T-cell (primary cell): ENCODE measurements at places on chromosomes 12 and 14.

GRCh38 chr14:68147303-68147702 lies 327.7 kb downstream of the RAD51B start:
- DNase-seq = no peak

DNA sequence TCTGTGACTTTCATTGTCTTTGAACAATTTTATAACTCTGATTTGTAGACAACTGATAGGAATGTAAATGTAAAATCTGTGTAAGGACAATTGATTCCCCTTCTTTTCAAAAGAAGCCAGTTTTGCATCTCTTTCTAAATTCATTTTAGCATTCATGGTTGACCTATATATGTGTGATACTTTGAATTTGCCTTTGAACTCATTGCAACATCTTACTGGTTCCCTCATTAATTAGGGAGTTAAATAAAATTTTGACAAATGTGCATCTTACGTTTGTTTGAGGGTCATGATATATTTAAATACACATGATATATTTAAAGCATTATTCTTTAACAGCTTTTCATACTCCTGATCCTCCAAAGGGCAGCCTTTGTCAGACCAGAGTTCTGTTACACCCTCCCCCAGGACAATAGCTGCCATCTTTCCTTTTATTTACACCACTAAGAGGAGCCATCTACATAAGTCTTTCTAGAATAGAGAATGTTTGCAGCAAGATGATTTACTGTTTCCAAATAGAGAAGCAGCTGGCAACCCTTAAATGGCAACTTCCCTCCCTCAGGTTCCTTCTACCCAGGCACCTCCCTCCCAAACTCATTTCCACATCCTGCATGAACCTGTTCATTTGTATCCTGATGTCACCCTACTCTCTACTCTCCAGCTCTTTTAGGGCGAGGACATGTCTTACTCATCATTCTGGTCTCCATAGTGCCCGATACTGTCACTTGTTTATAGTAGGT lies 40.2 kb upstream of the APPL2 start:
- no peak for DNase-seq

GRCh38 chr14:90388982-90389381 lies 7.8 kb upstream of the CALM1 start:
- no peak for DNase-seq

GRCh38 chr12:109808876-109809646 lies 24.1 kb downstream of the TRPV4 start:
- no peak for DNase-seq

DNA sequence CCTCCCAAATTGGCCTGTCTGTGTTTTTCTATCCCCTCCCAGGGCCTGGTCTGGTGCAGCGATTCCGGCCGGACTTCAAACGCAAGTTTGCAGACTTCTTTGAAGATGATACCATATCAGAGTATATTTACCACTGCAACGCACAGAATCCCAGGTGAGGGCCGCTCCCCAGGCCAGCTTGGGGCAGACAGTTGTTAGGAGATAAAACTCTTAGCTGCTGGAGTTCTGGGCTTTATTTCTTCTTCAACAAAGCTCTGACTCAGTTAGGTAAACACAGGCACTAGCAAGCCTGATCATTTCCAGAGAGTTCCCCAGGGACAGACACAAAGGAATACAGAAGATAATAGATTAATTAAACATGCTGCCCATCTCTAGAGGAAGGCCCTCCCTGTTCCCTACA lies 8.3 kb downstream of the ABHD4 start:
- DNase-seq = no peak

DNA sequence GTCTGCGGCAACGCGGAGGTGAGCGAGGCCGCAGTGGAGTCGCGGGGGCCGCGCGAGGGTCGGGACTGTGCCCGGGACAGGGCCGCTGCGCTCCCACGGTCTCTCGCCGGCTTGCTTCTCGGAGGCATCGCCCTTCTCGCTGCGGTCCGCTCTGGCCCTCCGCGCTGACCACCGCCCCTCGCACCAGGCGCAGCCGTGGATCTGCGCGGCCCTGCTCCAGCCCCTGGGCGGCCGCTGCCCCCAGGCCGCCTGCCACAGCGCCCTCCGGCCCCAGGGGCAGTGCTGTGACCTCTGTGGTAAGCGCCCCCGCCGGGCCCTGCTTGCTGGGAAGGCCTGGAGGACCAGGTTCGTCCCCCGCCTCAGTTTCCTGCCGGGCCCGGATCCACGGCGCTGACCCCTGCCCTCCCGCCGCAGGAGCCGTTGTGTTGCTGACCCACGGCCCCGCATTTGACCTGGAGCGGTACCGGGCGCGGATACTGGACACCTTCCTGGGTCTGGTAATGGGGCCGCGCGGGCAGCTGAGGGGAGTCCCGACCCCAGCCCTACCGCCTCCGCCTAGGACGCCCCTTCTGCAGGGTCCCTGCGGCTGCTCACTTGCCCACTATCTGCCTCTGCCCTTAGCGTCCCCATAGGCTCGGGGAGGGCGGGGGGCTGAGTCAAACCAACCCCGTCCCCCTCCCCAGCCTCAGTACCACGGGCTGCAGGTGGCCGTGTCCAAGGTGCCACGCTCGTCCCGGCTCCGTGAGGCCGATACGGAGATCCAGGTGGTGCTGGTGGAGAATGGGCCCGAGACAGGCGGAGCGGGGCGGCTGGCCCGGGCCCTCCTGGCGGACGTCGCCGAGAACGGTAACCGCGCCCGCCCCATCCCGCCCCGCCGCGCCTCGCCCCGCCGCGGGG lies 7.0 kb downstream of the AMN start:
- no peak for DNase-seq

- no peak for DNase-seq
These were observed 321.2 kb downstream of the ADGRD1 start for GRCh38 chr12:131274906-131275305.

DNA sequence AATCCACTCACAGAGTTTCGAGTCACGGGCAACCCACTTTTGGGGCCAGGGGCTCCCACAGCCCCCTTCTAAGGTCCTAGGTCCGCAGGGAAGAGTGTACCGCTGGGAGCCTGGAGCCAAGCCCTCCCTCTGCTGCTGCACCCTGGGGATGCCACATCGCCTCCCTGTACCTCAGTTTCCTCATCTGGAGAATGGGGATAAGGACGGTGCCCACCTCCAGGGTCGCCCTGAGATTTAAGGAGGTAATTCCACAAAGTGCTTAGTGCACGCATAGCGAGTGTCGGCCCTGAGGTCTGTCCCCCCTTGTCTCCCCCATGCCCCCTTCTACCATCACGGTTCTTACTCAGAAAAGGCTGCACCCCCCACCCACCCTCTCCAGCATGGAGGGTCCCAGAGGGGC lies 35.5 kb downstream of the NCOR2 start:
- DNase-seq = no peak

- no peak for DNase-seq
These were observed 209.8 kb upstream of the NUDT4 start for GRCh38 chr12:93167841-93168492.

DNA sequence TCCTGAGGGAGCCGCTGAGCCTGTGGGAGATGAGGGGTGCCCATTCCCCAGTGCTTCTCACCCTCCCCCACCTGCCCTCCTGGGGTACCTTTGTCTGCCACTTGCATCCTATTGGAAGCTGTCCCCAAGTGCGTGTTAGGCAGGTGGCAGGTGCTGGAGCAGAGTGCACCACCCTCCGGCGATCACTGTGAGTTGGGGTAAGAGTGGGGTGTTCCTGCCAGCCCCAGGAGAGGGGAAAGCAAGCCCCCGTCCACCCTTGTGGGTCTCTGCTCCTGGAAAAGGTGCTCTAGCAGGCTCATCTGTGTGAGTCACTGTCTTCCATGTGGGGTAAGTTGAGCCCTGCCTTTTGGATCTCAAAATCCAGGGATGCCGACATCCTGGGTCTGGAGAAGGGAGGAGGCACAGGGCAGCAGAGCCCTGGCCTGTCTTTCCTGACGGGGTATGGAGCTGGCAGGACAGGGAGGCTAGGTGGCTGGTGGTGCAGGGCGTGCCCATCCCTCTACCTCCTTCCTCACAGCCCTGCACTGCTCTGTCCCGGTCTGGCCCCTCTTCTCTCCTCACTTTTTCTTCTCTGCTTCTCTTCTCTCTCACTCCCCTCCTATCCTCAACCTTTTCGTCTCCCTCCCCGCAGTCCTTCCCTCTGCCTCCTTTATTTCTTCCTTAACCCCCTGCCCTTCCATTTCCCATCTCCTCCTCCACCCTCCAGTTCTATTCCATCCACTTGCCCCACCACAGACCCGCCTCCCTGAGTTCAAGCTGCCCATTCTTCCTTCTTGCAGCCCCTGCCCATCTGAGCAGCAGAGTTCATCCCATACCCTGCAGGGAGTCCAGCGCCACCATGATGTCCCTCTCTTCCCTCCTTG lies 20.1 kb upstream of the KRT7 start:
- no peak for DNase-seq

DNA sequence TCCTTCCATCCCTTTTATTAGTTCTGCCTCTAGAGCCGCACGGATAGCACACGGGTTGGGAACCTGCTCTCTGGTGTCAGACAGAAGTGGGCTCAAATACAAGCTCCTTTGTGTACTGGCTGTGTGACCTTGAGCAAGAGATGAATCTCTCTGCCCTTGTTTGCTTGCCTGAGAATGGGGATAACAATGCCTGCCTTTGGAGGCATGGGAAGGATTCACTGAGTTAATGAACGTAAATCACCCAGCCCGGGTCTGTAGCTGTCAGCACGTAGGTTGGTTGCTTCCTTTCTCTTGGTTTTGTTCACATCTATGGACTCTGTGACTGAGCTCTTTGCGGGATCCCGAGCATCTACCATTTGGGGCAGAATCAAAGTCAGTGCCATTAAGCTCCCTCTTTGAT lies 79.3 kb upstream of the NRXN3 start:
- DNase-seq = no peak

DNA sequence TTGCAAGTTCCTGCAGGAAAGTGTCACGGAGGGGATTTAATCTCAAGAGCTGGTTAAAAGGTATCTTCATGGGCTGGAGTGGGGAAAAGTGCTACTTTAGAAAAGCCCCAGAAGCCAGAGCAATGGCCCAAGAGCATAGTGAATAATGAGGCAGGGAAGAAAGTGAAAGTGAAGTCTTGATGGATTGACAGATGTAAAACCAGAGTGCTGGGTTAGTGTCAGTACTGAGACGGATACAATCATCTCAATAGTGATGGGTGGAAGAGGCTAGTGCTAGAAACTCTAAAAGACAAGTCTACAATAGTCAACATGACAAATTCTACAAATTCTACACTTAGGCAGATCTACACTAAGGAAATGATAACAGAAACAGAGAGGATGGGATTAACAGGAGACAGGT lies 68.1 kb downstream of the CIT start:
- DNase-seq = no peak

- DNase-seq = no peak
These were observed 6.0 kb downstream of the DMAC2L start for GRCh38 chr14:50318031-50318626.

DNA sequence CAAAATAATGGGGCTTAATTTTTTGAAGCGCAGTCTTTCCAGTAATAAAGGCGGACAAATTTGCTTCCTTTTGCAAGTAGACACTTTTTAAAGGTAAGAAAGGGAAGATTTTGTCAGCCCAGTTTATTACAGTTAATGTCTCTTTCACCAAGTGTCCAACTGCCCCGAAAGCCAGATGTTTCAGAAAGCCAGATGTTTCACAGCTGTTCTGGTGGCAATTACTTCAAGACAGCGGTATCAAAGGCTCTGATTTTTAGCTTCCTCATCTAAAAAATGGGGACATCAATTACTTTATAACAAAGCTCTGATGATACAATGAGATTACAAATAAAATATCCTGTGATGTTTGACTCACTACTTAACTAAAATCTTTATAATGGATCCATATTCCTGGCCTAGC lies 1.0 kb downstream of the WBP11 start:
- DNase-seq = no peak

GRCh38 chr14:52790011-52790755 lies 1.2 kb downstream of the GNPNAT1 start:
- no peak for DNase-seq

GRCh38 chr12:91984556-91984955 lies 161.1 kb downstream of the BTG1 start:
- no peak for DNase-seq

DNA sequence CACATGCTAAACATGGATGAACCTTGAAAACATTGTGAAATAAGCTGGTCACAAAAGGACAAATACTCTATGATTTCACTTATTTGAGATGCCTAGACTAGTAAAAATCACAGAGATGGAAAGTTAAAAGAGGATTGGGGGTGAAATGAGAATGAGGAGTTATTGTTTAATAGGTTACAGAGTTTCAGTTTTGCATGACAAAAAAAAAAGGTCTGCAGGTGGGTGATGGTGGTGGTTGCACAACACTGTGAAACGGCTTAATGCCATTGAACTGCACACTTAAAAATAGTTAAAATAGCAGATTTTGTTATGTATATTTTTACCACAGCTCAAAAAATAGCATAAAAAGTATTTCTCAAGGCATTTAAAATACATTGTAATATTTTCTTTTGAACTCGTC lies 151.9 kb upstream of the NRXN3 start:
- no peak for DNase-seq

GRCh38 chr12:112716099-112717093 lies 75.2 kb upstream of the RPH3A start:
- DNase-seq = no peak

DNA sequence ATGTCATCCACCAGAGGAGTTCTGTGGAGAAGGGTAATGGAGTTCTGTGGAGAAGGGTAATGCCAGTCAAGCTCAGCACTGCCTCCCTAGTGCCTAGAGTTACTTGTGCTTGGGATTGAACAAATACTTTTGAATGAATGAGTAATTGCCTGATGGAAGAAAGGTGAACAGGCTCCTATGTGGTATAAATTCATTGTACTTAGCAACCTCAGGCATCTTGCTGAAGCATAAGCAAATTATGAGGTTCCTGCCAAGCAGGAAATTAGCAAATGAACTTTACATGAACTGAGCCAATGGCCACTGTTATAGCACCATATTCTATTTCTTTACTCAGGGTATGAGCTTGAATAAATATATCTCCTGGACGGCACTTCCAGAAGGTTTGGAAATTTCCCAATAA lies 1047.2 kb downstream of the SLC6A15 start:
- DNase-seq = no peak

DNA sequence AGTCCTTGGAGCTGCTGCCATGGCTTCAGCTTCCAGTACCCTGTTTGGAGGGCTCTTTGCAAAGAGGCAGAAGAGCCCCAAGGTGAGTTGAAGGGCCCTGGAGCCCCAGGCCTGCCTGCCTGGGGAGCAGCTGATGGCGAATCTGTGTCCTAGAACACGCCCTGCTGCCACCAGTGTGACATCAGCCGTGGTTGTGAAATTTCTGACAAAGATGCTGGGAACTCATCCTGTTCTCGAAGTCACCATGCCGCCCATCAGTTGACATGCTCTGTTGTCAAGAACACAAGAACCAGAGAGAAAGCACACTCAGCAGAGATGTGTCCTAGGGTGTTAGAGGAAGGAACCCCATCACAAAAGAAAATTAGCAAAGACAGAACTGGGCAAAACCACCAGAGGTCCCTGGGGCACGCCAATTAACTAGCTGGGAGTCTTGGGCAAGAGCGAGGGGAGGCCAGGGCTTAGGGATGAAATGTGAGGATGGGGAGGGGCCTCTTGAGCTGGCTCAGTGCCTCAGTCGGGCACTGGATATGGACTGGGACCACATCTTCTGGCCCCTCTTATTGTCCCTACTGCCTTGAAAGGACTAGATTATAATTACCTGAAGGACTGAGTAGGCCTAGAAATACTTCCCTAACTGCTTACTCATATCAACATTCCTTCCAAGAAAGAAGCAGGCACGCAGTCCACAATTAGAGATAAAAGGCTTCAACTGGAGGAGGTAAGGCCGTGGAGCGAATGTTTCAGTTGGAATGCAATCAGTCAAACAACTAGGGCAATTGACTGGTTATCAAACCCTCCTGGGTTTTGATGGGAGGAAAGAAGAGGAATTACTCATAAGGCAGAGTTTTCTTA lies 163.1 kb downstream of the CACNA1C start:
- DNase-seq = no peak

- DNase-seq = no peak
These were observed 54.6 kb upstream of the ATF7IP start for GRCh38 chr12:14310866-14311265.

GRCh38 chr12:110058875-110059615 lies 10.7 kb upstream of the C12orf76 start:
- DNase-seq = no peak
